ENCODE measurements at places on chromosomes 4 and X.

- DNase-seq, result no peak
Observed at GRCh38 chr4:113835005-113835404, 73.5 kb upstream of the CAMK2D start.

DNA sequence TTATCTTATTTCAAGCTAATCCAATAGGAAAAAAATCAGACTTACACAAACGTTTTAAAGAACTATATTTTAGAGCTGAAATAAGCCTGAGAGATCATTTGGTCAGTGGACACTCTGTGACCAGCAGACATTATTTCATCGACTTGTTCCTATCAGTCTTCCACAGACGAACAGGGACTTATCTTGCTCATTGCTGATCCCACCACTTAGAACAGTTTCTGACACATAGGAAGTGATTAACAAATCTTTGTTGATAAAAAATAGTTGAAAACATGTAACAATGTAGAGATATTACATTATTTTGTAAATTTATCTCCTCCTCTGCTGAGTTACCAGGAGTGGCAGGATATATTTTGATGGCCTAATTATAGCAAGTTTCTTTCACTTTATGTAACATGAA is 65.8 kb downstream of the TAPT1 start:
- no peak for DNase-seq

GRCh38 chr4:181224852-181225251 is 1018.4 kb upstream of the TENM3 start:
- no peak for DNase-seq

DNA sequence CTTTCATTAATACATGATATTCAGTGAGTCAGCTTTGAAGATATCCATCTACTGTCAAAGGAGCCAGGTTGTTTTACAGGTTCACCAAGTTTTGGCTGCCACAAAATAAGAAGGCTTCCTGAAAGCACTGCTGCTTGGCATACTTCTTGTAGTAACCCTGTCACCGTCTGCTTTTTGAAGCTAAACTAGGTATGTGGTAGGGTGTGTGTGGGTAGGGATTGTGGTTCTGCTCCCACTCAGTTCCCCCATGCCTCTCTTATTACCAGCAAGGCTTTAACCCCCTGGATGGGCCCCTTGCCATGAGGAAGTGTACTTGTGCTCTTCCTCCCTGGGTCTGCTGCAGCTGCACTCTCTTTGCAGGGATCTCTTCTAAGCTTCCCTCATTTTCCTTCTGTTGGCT is 191.2 kb downstream of the BANK1 start:
- peak; percentile 7 for DNase-seq

DNA sequence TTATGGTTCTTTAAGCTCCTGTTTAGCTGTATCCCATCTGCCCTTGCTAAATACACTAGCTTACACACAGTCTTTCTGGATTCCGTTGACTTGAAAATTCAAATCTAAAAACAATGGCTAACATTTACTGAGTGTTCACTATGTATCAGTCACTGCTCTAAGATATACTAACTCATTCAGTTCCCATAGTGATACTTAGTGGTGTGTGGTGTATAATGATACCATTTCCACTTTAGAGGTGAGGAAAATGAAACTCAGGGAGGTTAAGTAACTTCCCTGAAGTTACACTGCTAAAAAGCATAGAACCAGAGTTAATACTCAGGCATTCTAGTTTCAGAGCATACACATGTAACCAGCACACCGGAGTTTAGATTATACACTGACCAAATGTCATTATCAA is 762.0 kb downstream of the GRID2 start:
- no peak for DNase-seq

DNA sequence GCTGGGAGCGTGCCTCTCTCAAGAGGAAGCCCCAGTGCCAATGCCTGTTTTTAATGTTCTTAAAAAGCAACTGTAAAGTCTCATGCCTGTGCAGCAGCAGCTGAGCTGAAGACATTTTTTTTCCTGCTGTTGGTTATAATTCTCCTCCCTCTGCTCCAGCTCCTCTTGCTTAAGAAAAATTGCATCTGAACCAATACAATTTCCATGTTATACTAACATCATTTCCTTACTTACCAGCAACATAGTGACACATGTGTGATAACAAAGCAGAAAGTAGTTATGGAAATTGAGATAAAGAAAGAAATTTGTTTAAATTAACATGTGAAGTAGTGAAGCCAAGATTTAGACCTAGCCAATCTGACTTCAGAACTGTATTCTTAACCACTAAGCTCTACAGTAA is 101.4 kb downstream of the TBC1D19 start:
- no peak for DNase-seq

DNA sequence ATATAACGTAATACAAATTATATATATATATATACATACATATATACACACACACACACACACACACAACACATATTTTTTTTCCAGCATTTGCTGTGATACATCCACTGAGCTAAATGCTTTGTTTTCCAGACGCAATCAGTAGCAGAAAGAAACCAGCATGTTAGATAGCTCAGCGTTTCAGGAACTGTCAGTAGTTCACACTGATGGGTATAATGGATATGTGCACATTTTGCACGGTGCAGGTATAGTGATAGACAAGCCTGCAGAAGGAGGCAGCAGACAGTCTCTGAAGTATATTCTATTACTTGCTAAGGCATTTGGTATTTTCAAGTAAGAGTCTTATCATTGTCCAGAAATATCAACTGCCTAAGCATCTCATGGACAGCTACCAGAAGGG is 741.6 kb upstream of the HS3ST1 start:
- DNase-seq, result no peak

GRCh38 chr4:19614171-19614570 is 637.5 kb upstream of the SLIT2 start:
- DNase-seq, result no peak

GRCh38 chrX:72181178-72182125 is at the start of gene PIN4:
PIN4 (plus strand) TSS chrX:72181757; CDS start chrX:72181786, 29 bp downstream.
- peak; percentile 94 for DNase-seq

GRCh38 chr4:175325230-175325629 is 407.1 kb downstream of the ADAM29 start:
- no peak for DNase-seq

DNA sequence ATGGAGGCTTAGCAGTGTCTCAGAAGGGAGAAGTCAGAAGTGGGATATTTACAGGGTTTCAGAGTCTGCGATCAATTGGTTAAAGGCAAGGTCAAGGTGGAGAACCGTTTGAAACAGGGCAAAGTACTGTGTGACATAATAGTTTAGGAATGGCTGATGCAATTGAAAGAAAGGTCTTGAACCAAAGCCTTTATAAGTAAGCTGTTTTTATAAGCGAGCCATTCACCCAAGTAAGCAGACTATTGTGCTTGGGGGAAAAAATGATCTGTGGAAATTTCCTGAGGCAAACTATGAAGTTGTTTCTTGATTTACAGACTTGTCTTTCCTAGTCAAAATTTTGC is 327.3 kb downstream of the CAMK2D start:
- DNase-seq, result no peak

- no peak for DNase-seq
Observed at GRCh38 chr4:3423952-3424351, 17.8 kb upstream of the HGFAC start.

DNA sequence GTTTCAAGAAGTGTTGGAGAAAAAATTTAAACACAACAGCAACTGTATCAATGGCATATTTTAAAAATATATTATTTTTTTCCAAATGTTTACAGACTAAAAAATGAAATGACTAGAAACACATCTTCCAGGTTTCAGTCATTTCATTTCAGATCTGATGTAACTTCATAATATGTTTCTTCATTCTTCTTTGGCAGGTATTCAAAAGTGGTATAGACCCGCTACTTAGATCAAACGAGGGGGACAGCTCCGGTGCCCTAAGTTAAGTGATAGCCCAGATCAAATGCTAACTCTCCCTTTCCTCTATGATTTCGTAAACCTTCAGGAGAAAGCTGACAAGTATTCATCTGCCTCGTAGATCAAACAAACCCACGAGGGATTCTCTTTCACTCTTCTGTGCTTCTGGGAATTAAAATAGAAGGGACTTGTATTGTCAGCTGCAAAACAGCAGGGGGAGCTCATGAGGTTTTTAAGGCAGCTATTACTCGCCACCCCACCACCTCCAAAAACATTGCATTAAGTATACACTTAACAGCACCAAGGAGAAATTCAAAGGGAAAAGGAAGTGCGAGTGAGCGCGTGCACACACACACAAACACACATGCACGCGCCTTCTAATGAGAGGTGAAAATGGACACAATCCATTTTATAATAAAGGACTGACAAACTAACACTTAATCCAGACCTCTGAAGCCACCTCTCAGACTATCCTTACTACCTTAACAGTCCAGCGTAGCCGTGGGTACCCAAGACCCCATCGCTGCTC is 21.4 kb downstream of the HELT start:
- peak; percentile 57 for DNase-seq

- DNase-seq, result no peak
Observed at GRCh38 chr4:37798616-37799015, 27.9 kb upstream of the PGM2 start.

DNA sequence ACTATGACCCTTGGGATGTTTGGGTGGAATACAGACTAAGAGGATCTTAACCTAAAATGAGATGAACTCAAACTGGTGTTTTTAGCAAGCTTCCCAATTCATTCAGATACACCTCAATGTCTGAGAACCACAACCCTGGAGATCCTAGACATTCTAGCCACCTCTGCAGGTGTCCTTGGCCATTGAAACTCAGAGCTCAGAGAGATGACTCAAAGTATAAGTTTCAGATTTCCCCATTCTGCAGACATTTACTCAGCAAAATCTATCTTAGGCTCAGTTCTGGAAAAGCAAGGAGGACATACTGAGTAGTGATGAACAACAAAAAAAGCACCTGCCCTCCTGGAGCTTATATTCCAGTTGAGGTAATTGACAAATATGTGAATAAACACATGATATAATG is 47.8 kb downstream of the COMMD8 start:
- no peak for DNase-seq

- no peak for DNase-seq
Observed at GRCh38 chrX:30965767-30966166, 76.7 kb upstream of the TAB3 start.

DNA sequence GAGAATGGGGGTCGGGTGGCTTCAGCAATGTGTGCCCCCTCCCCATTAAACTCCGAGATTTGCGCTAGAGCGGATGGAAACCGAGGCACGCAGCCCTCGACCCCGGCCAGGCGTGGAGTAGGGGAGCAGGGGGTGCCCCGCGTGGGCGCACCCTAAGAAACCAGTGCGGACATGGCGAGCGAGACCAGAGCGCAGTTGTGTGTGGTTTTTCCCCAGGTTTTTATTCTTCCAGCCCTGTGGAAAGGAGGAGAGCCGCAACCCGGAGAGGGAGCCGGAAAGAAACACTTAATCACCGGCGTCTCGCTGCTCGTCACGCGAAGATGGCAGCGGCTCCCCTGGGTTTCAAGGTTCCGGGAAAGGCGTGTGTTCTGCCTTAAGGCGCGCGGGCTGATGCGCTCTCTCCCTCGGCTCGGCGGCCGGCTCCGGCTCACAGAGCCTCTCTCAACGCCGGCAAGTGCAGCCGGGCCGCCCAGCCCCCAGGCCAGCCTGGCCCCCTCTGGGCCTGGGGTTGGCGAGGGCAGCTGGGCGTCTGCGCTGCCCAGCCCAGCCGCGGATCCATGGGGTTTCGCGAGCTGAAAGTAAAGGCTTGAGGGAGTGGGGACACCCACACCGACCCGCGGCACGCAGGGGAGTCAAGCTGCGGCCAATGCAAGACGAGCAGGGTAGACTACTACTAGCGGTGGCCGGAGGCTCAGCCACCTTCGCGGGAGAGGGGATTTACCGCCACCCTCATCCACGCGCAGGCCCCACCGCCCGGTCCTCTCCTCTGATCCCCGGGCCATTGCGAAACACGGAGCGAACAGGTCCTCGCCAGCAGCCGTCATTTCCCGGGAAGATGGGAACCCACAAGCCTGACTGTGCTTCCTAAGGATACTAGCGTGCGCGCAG is 74.0 kb upstream of the BCOR start:
- no peak for DNase-seq

DNA sequence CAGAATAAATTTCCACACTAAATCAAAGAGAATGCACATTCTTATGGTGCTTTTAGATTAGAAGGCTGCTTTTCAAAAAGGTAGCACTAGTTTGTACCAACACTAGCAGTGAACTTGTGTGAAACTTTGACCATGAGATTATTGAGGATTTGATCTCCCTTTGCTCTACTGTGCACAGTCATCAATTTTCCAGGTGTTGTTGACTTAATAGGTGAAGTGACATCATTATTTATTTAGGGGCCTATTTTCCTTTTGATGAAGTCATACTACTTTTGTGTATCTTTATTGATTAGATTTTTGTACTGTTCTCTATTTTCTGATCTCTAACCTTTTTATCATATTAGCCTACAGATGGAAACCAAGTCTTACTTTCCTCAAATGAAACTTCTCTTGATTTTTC is 507.9 kb upstream of the LCORL start:
- DNase-seq, result no peak

DNA sequence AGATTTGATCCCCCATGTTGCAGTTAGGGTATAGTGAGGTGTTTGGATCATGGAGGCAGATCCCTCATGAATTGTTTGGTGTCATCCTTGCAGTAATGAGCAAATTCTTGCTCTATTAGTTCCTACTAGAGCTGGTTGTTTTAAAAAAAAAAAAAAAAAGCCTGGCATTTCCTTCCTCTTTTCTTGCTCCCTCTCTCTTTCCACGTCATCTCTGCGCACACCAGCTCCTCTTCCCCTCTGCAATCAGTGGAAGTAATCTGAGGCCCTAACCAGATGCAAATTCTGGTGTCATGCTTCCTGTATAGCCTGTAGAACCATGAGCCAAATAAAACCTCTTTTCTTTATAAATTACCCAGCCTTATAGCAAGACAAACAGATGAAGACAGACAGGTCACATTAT is 24.5 kb downstream of the WDR17 start:
- peak; percentile 59 for DNase-seq
